Osteoblast (primary cell): ENCODE measurements at places on chromosomes 7 and 10. TPM values are rescaled to one million over a fixed set of nuclear protein-coding genes. Genes with fewer than 3 reads are reported as not detected.

DNA sequence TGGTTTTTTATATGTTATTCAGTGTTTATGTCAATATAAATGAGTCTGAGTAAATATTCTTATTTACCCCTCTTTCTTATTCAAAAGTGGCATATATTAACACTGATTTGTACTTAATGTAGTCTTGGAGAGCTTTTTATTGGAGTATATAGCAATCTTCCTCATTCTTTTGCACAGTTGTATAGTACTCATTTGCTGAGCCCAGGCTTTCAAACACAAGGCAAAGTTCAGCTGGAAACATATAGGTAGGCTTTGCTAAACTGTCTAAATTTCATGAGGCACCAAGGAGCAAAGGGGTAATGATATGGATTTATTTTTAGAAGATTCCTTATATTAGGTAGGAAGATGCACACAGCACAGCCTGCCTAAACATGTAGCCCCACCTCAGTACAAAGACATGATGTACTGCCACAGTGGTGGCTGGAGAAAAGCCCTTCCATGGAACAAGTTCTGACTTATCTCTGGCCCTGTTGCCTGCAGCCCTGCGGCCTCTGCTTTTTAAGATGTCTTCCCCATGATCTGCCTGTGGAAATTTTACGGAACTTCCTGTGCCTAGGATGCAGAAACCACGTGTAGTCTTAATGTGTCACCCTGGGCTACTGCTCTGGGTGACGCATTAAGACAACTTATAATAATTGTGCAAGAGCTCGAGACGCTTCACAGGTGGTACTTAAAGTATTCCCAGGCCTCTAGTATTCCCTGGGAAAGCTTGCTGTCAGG is 9.6 kb upstream of the PDCD4 start:
- no peak for DNase-seq

Gene STMP1
- total RNA-seq, result 18.8 and 21.5 TPM in 2 replicates

- DNase-seq, result no peak
Measured at GRCh38 chr7:79268730-79269129, 184.7 kb downstream of the MAGI2 start.

DNA sequence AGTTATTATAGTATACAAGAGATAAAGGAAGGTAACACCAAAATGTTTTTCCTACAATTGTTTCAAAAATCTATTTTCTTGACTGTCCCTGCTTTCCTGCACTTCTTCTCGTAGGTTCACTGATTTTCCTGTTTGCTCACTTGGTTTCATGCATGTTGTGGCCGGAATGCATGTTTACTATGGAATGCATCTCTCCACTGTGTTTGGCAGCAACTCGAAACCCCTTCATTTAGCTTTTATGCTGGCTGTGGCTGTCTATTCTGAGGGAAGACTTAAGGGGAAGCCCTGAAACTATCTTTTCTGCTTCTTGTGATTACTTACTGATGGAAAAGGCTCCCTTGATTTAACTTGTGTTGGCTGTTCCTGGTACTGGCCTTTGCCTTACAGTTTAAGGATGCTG is 120.3 kb downstream of the NRG3 start:
- DNase-seq, result no peak

GRCh38 chr7:142807855-142808460 is 37.2 kb downstream of the PRSS2 start:
- no peak for DNase-seq

Gene SEMA3D
- 0.59 and 0.72 TPM in 2 replicates for total RNA-seq

- no peak for DNase-seq
Measured at GRCh38 chr7:135645296-135645904, 16.9 kb upstream of the STMP1 start.

DNA sequence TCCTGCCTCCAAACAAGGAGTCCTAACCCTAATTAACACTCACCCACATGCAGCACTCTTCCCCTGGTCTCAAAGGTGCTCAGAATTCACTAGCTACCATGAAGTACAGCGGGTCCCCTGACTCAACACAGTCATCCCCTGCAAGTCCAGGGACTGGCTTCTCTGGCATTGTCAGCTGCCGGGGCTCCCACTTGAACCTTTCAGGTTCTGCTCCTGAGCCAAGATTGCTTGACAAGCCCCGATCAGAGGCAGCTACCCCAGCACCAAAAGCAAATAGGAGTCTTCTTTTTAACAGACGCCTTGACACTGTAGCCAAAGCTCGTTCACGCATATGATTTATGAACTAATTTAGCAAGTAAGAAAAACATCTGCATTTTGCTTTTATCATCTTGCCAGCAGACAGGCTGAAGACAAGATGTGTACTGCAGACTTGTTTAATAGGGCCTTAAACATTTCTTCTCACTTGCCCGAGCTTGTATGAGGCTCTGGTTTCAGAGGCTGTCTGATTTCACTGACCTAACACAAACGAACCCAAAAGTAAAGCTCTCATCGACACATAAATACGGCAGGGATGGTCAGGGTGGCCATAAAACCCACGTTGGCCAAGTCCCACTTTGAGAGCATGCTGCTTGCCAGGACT is 67.6 kb upstream of the ADAM12 start:
- DNase-seq, result no peak

DNA sequence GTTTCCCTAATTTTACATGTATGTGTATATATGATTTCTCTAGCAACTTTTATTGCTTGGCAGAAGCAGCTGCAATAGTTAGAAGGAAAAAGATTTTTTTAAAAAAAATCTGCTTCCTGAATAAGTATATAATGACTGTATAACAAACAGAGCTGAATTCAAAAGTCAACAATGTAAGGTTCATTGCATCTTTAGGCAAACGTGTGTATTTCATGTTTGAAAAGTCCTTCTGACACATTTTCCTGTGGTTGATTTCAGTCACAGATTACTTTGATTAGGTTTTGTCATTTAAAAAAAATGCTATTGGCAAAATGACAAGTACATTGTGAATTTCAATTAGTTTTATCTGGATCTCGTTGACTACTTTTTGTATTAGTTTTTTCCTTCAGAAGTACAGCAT is 231.0 kb downstream of the CSTF2T start:
- DNase-seq, result no peak

DNA sequence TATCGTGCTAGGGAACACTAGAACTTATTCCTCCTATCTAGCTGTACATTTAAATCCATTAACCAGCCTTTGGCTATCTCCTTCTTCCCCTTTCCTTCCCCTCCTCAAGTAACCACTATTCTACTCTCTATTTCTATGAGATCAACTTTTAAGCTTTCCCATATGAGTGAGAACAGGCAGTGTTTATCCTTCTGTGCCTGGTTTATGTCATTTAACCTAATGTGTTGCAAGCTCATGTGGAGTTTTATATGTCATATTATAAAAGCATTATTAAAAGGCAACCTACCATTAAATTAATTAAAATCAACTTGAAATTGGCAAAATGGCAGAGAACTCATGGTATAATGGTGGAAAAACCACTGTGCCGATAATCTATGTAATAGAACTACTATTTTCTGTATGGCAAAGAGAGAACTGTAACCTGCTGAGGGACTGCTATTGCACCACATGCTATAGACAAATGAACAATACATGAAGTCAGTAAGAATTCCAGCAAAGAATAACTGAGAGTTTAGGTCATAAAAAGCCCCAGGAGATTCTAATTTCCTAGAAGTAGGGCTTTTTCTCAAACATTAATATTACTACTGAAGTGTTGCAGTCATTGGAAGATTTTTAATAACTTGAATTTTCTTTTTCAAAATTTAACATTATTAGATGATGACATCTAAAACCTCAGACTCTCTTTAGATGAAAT is 81.8 kb downstream of the LRRN3 start:
- DNase-seq, result no peak

DNA sequence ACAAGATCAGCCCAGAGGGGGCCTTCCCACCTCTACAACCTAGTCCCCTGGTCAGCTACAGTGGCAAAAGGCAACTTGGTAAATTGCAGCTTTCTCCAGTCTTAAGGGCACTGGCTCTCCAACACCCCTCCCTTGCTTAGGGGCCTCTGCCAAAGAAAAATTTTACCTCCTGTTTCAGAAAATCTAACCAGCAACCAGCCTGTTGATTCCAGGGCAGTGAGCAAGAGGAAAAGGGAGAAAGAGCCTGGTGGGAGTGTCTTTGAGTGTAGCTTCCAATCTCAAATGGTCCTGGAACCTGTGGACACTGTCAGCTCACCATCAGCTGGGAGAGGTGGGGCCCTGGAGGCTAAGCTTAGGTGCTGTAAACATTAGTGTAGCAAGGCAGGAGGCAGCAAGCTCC is 22.9 kb downstream of the ACTR1A start:
- no peak for DNase-seq

DNA sequence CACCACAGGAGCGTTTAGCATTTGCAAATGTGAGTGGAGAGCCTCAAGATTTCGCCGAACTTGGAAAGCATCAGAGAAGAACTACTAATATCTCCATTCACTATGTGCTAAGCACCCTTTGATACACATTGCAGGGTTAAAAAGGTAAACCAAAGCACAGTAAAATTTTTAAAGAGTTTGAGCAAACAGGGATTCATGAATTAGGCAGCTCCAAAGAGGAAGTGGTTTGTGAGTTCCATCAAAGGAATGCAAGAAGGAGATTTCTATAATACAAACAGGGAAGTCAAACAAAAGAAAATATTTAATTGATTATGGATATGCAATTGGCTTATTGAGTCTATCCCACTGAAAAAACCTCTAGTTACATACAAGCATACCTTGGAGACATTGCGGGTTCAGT is 81.1 kb upstream of the TMEM72 start:
- peak; percentile 85 for DNase-seq

Gene ABLIM1
- 5.0 and 11.2 TPM in 2 replicates for total RNA-seq

DNA sequence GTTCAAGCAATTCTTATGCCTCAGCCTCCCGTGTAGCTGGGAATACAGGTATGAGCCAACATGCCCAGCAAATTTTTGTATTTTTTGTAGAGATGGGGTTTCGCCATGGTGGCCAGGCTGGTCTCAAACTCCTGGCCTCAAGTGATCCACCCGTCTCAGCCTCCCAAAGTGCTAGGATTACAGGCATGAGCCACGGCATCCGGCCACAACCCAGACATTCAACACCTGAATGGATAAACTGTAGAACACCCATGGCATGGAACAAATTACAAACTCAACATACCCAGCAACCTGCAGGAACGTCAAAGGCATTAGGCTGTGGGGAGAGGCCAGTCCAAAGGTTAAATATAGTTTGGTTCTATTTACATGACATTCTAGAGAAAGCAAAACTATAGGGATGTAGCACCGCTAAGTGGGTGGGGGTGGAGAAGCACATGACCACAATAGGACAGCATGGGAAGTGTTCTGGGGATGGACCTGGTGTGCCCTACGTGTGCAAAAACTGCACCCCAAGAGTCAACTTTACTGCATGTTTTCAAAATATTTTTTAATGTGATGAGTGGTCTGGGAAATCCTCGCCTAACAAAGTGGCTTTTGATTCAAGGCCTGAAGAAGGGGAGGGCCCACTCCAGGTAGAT is 6.5 kb upstream of the PGAM2 start:
- DNase-seq, result peak; percentile 51

DNA sequence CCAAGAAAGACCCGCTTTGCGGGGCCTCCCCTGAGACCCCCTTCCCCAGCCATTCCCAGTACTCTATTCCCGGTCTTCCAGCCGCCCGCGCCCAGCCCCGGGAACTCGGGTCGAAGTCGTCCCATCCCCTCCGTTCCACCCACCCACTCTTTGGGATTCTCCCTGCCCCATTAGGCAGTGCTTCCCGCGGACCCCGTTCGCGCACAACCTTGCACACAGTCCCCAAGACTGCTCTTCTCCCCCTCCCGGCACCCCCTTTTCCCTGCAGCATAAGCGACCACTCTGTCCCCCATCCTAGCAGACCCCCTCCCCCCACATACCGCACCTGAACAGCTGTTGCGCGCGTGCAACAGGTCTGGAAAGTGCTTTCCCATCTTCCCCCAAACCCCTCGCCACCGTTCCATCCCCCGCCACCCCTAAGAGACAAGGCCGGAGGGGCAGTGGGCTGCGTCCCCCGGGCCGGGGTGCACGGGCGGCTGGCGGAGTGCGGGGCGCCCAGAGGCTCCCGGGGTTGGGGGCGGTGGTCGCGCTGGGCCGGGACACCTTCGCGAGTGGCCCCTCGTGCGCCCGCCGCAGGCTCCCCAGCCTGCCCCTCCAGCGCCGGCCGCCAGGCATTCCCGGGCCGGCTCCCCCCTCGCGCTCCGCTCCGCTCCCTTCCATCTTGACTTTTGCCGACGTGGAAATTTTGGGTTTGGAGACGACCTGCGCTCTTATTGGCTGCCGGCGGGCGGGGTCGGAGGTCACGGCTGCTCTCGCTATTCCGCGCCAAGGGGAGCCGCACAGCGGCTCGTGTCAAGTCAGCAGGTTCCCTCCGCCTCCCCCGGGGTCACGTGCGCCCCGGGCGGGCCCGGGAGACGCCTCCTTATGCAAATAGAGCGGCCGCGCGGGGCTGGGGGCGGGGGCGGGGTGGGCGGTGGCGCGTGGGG is 201.2 kb upstream of the NFE2L3 start:
- DNase-seq, result peak; percentile 97

DNA sequence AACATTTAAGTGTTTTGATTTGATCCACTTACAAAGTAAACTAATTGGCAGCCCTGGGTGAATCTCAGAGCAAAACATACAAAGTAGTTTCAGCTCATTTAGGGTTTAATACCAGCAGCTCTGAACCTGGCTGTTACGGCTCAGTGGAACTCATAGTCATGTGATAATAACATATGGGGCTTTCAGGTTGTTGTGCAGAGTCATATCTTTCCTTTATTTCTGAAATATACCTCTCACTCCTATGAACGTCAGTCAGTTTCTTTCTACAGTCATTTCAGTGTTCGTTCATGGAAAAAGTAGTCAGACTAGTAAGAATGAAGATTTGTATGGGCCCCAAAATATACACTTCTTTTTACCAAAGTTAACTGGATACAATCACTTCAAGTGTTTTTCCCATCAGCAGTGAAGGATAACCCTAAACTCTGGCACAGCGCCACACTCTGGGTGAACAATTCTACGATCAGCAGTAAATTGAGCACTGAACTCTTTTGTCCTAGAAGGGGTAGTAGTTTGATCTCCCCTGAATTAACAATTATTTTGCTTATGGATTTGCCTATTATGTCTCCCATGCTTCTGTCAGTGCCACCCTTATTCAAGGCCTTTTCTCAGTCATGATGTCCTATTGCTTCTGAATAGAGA is 218.6 kb downstream of the THSD7A start:
- DNase-seq, result no peak

GRCh38 chr7:34091321-34091917 is 186.1 kb downstream of the BMPER start:
- DNase-seq, result no peak

DNA sequence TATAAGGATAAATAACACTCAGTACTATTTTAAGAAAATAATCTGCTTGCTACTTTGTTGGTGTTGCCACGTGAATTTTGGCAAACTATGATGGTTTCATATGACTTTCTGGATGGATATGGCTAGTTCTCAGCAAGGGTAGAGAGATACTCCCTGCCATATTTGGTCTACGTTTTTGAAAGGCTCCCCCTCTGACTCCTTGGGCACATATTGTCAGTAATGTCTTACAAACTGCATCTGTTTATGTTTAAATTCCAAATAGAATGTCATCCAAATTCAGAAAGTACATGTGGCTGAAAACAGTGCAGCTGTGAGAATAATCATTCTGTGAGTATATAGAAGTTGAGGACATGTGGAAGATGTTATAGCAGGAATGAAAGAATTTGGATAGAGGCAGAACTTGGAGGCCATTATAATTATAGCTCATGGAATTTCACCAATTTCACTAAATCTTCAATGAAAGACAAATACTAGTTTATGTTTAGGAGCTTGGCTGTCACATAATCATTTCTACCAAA is 107.8 kb downstream of the SRI start:
- DNase-seq, result no peak

- no peak for DNase-seq
Measured at GRCh38 chr10:70785190-70785589, at the start of gene TBATA. TSS of gene TBATA (minus strand) at chr10:70785377. CDS start at chr10:70783379, 1,998 bp downstream.
